ENCODE measurements at places on chromosomes 16 and 17.

DNA sequence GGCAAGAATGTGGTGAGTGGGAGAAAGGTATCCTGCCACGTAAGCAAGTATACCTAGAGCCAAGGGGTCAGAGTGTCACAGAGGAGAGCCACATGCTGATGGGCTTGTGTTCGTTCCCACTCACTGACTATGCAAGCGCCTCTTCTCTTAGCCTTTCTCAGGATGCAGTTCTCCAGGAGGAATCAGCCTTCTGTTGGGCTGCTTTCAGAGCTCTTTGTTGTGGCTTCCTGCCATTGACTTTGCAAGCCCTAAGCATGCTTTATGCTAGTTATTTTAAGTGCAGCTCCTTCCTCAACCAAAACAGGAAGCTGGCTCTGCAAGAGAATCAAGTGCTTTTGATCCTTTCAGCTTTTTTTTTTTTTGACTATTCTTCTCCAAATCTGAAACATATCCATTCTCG is 66.6 kb downstream of the SIAH1 start:
- no peak for DNase-seq

DNA sequence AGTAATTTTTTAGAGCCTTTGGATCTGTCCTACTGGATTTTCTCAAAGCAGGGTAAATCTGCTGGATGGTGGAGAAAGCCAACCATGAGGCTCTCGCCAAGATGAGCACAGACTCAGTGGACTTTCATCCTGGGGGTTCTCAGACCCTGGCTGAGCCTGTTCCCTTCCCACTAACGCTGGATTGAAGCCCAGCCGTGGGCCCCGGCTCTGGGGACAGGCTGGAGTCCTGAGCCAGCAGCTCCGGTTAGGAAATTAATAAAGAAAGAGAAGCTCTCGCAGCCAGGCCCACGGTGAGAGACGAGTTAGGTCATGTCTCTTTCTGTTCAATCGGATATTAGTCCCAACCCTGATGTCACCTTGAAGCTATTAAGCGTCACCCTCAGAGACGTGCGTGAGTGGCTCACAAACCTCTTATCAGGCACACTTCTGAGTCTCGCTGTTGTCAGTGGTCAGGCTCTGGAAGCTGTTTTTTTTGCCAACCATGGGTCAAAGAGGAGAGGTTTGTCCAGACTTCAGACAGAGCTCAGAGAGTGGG is 27.1 kb downstream of the MEOX1 start:
- peak; percentile 71 for DNase-seq

DNA sequence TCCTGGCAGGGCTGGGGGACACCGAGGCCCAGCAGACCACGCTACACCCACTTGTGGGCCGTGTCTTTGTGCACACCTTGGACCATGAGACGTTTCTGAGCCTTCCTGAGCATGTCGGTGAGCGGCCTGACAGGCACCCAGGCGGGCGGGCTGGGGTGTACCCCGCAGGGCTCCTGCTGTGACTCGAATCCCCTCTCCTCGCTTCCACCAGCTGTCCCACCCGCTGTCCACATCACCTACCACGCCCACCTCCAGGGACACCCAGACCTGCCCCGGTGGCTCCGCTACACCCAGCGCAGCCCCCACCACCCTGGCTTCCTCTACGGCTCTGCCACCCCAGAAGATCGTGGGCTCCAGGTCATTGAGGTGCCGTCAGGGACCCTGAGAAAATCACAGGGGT is 1.6 kb downstream of the SGCA start:
- no peak for DNase-seq

- peak; percentile 61 for DNase-seq
These were observed 112.4 kb upstream of the NOL11 start for GRCh38 chr17:67605256-67605912.

DNA sequence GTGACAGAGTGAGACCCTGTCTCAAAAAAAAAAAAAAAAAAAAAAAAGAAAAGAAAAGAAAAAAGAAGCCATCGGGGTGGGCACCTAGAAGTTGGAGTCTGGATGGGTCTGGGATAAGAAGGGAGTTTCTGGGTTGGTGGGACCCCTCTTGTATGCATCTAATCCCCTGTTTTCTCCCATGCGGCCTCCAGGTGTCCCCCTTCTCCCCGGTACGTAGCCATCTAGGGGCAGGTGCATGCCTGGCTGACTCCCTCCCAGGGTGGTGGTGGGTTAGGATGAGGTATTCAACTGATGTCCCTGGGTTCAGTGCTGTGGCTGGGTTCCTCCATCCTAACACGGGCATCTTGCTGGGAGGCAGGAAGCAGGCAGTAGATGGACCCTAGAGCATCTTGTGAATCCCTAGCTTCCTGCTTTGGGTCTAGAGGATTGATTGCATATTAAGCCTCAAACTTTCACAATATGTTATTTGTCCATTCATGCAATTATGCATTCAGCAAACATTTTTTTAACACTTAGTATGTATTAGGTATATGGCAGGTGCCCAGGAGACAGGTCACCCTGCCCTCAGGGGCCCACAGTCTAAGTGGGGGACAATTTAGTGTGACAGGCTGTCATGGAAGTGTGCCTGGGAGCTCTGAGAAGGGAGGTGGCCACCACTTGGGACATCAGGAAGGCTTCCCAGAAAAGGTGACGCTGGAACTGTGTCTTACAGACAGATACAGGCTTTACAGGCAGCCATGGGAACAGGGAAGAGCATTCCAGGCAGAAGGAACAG is 13.1 kb downstream of the FMNL1 start:
- DNase-seq, result no peak

DNA sequence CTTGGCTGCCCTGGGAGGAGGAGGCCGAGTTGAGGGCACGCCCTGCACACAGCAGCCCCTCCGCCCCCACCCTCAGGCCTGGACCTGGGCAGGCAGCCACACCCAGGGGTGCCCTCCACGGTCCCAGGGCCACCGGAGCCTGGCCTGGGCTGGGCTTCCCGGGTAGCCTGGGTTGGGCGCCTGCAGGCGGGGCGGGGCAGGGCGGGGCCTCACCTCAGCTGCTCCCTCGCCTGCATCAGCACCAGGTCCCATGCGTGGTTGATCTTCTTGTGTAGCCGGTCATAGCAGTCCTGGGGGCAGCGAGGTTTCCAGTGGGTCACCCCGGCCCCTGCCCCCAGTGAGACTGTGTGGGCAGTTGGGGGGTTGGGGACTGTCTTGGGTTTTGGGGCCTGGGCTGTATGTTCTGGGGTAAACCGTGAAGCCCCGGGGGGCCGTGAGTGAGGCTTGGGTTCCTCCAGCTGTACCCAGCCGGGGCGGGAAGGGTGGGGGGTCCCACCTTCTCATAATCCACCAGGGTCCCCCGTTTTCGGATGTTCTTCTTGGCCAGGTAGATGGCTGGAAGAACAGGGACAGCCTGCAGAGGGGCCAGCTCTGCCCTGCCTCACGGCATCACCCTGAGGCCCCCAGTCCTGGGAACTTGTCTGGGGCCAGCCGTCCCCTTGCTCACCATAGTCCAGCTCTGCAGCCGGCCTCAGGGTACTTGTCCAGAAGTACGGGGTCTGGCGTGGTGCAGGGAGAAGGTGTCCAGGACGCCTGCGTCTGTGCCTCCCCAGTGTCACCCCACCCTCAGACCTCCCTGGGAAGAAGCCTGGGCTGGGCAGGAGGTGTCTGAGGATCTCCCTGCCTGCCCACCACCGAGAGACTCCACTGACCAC is 2.0 kb downstream of the RGS11 start:
- no peak for DNase-seq

- DNase-seq, result no peak
These were observed 26.2 kb downstream of the NFATC3 start for GRCh38 chr16:68111379-68111778.

DNA sequence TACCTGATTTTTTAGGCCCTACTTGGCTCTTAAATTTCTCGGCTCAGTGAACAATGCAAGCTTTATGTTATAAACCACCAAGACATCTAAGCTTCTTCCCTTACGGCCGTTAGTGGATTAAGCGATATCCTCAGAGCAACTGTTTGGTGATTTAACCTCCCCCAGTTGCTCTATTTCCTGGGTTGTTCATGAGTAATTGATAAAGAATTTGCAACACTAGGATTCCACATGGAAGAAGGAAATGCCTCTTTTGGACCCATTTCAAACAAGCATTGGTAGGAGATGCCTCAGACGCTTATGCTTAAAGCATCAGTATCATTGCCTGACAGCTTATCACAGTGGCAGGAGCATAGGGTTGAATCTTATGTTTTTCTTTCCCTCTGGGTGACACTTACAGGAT is 65.3 kb downstream of the RBFOX1 start:
- DNase-seq, result no peak

GRCh38 chr17:17231621-17232302 is 5.2 kb downstream of the FLCN start:
- DNase-seq, result no peak

GRCh38 chr17:49631496-49631895 is 46.4 kb downstream of the SPOP start:
- DNase-seq, result no peak

- peak; percentile 68 for DNase-seq
These were observed 721 bp upstream of the WFIKKN2 start for GRCh38 chr17:50834429-50835300.

DNA sequence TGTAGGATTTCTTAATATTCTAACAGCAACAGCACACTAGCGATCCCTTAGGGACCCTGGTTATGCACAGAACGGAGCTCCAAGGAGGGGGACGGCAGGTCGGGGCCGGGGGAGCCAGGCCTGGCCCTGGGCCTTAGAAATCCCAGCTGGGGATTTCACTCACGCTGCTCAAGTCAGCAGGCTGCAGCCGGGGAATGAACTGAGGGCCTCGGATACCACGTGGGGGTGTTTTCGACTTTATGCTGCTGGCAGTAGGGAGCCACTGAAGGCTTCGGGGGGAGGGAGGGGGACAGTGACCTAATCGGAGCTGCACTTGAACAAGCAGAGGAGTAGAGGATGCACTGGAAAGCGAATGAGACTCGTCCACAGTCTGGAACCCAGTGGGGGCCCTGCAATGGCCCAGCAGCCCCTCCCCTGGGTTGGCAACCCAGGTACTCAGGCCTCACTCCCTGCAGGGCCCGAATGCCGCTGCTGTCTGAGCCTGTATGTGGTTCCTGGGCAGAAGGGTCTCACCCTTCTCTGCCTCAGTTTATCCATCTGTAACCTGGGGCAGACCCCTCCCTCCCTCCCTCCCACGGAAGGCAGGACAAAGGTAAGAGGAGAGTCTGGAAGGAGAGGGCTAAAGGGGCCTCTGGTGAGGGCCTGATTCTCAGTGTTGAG is 53.7 kb downstream of the RPH3AL start:
- DNase-seq, result no peak

- DNase-seq, result no peak
These were observed 734.0 kb downstream of the MAF start for GRCh38 chr16:78866521-78866920.

GRCh38 chr16:50673496-50674275 is 7.4 kb downstream of the SNX20 start:
- no peak for DNase-seq

DNA sequence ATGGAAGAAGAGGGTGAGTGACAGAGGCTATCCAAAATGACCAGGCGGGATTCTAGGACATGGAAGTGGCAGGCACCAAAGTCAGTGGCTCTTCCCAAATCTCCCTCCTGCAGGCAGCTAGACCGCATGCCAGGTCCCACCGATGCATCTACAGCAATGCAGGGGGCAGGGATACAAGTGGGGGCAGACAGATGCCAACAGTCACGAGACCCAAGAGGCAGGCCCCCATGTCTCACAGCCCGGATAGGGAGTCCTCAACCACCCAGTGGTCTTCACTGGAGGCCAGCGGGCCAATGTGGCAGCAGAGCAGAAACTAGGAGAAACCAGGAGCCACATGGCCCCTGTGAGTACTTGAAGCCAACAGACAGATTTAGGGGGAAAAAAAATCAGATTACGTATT is 20.0 kb downstream of the NPLOC4 start:
- DNase-seq, result no peak

- DNase-seq, result peak; percentile 50
These were observed 99.9 kb downstream of the EFCAB13 start for GRCh38 chr17:47423406-47424295.

DNA sequence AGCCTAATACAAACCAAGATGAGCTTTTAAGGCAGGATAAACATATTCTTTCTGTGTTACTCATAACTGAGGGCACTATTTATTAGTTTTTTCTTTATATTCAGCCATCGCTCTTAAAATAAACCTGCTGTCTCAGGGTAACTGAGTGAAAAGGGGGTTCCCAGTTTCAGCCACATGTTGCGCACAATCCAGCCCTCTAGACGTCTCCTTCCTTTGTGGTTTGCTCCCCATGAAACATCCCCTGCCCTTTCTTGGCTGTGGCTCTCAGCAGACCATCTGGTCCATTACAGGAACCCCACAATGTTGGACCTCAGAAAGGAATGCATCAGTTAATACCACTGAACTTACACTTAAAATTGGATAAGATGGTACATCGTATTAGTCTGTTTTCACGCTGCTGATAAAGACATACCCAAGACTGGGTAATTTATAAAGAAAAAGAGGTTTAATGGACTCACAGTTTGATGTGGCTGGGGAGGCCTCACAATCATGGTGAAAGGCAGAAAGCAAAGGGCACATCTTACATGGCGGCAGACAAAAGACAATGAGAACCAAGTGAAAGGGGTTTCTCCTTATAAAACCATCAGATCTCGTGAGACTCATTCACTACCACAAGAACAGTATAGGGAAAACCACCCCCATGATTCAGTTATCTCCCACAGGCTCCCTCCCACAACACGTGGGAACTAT is 12.6 kb upstream of the IL21R start:
- DNase-seq, result no peak

DNA sequence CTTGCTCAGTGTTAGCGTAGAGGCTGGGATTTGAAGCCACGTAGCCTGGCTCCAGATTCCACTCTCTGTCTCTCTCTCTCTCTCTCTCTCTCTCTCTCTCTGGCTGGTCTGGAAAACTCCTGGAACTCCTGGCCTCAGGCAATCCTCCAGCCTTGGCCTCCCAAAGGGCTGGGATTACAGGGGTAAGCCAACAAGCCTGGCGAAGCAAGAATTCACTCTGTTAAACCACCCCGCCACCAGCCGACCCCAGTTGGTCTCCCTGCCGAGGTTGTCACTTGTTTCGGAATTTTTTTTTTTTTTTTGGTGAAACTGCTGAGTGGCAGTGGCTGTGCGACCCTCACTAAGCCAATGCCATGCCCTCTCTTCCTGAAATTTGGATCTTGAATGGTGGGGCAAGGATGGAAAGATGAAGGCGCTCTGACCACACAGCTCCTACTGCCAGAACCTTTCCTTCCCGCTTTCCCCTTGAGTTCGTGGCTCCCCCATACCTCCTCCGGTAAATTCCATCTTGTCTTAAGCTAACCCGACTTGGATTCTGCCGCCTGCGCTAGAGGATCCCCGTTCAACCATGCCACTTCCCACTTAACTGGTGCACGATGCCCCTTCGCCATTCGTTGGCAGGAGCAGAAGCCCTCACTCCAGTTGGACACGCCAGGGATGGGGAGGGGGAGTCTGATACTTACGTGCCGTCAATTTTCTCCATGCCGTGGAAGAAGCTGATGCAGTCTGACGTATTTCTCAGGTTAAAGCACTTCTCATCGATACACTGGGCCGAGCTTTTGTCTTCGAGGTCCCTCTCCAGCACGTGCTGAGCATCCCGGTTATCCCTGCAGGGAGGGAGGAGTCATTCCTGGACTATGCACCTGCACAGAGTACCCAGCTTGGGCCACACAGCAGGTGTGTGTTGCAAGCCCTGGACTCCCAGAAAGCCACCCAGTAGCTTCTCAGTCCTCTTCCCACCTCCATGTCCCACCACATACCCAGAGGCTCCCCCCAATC is 13.1 kb downstream of the TEKT5 start:
- no peak for DNase-seq

- DNase-seq, result no peak
These were observed 4.0 kb upstream of the ABCA10 start for GRCh38 chr17:69232650-69233049.
